Non-pigmented ciliary epithelial cell (primary cell): ENCODE measurements at places on chromosomes 1 and 21.

DNA sequence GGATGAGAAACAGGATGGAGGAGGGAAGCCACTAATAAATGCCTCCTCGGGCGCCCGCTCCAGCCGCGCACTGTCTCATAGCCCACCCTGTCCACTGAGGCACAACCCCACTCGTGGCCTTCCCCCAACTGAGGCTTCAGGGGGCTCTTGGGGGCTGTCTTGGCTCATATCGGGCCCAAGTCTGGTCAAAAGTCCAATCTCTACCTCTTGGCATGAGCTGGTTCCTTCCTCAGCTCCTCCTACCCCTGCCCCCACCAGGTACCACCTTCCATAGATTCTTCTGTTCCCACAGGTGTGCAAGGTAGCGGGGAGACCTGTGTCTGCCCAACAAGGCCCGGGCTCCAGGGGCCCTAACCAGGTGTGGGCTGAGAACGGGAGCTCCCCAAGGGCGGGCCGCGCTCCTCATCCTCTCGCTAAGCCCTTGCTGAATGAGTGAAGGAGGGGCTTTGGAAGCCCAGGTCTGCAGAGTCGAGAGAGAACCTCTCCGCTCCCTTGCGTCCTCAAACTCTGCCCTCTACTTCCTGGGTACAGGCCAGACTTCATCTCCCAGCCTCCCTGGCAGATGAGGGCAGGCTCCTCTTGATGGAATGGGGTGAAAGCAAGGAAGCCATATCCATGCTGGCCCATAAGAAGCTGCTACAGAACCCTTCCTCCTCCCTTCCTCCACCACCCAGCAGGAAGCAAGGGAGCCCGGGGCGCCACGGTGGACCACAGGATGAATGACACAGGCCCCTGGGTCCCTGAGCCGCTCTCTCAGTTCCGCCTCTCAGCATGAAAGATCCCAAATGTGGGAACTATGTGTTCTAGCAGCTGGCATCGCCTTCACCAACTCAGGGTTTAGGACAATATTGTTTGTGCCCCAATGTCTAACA, 74.7 kb downstream of the PSMG1 start:
- DNase-seq: no peak

DNA sequence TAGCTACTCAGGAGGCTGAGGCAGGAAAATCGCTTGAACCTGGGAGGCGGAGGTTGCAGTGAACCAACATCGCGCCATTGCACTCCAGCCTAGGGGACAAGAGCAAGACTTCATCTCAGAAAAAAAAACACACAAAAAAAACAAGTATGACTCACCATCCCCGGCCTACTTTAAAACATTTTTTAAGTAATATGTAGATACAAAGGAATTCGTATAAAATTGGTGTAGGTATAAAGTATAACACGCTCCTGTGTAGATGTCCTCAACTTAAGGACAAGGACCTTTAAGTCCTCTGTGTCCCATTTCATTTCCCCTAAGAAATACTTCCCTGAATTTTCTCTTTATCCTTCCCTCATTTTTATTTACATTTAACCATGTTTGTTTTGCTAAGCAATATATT, 73.4 kb upstream of the PKN2 start:
- DNase-seq: no peak

DNA sequence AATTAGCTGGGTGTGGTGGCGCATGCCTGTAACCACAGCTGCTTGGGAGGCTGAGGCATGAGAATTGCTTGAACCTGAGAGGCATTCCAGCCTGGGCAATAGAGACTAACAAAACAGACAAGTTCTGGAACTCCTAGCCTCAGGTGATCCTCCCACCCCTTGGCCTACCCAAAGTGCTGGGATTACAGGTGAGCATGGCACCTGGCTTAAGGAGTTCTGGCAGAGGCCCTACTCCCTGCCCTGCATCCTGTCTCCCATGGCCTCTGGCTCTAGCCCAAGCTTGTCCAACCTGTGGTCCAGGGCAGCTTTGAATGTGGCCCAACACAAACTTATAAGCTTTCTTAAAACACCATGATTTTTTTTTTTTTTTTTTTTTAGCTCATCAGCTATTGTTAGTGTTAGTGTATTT, 20.4 kb downstream of the TOMM20 start:
- no peak for DNase-seq

DNA sequence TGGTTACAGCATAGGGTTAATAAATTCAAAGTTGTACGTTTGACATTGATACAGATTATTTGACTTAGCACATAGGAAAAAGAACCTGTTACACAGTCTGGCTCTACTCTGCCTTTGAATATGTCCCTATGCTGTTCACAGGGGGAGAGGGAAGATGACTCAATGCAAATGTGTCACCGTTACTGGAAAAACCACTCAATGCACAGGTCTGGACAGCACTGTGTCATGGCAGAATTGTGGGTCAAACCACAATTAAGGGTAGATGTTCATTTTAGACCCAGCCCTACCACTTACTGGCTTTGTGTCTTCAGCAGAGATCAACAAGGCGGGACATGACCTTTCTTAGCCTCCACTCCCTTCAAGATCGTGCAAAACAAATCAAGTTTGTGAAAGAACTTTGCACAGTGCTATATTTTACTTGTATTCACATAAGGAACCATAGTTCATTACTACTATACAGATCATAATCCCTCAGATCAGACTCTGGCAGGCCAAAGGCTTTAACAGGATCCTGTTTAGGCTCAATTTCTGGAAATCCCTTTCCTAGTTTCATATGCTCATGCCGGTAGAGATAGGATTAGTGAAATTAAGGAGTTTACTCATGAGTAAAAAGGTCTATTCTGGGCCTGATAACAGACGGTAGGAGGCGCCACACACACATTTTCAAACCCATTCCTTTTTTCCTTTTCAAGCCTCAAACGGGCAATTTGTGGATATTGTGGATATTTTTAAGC, 22.1 kb downstream of the EIF2D start:
- peak; percentile 49 for DNase-seq

- DNase-seq: no peak
Measured at GRCh38 chr1:6753320-6754140, 31.7 kb upstream of the CAMTA1 start.

DNA sequence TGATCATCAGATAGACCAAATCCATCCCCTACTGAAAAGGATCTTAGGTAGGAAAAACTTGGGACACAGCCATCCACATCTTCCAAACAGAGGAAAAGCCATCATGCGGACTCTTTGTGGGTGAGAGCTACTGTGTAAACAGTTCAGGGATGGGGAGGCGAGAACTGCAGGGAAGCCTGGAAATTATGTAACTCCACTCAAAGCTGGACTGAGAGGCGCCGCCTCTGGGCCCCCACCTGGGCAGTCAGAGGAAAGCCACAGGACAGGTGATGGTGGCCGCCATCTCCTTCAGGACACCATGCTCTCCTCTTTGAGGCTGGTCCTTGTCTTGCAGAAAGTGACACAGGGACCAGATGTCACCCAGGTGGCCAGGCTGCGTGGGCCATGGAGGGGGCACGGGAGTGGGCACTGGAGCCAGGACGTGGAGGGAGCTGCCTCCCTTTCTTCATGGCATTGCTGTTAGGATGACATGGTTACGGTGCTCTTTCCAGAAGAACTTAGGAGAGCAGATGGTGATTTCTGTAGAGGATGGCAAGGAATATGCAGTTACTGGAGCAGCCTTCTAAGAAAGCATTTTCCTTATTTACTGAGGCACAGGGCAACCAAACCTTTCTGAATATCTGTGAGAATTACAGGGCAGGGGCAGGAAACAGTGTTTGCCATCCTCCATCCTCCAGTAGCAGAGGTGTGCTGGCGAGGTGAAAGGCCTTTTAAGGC, 32.0 kb upstream of the TDRD10 start:
- DNase-seq: no peak
